Heart right ventricle (tissue), 16 donors: ENCODE measurements at places on chromosomes 2 and 18. TPM values are rescaled to one million over a fixed set of nuclear protein-coding genes. Genes with fewer than 3 reads are reported as not detected.

The MALL gene
- polyA plus RNA-seq = 6.8 TPM

The BCL11A gene
- polyA plus RNA-seq = 22.2 TPM

DNA sequence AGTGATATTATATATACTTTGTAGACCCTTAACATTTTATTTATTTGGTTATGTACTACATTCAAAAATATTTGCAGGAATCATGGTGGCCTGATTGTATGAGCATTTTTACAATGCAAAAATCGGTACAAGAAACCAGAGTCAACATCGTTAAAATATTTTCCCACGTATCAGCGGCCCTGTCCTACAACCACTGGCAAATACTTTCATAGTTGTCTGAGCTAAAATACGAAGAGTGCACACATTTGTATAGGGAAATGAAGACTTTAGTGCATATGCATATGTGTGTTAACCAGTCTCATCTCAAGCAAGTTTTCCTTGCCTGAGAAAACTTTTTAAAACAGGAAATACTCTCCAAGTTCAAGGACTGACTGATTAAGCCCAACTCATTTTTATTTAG lies 35.9 kb downstream of the CCDC102B start:
- no peaks in the 10 kb centered on the region for H3K27me3 ChIP-seq
- H3K36me3 ChIP-seq = no peaks in the 10 kb centered on the region
- DNase-seq = no peak
- no peak overlapping the region for H3K27ac ChIP-seq
- H3K4me1 ChIP-seq = no peaks in the 10 kb centered on the region
- H3K4me3 ChIP-seq = no peak overlapping the region

The C1GALT1C1L gene
- 0.48 TPM for polyA plus RNA-seq

DNA sequence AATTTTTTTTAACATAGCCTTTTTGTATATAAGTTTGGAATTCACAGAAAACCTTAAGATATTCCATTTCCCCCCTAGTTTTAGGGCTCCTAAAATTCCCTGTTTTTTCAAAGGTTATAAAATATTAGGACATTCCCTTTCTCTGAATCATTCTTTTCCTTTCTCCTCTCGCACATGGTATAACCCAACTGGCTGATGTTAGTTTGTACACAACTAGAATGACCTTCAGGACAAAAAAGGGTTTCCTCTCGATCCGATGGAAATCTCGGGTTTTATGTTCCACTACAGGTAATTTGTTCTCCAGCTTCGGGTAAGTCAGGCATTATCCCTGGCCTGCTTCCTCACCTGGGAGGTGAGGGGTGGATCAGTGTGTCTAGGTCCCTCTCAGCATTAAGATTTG lies 215.1 kb downstream of the LDLRAD4 start:
- no peaks in the 10 kb centered on the region for H3K36me3 ChIP-seq
- H3K27me3 ChIP-seq = no peaks in the 10 kb centered on the region
- DNase-seq = no peak
- H3K27ac ChIP-seq = no peak overlapping the region
- H3K4me3 ChIP-seq = no peak overlapping the region

The DNER gene
- 0.73 TPM for polyA plus RNA-seq

The DNAJC5G gene
- 3.7 TPM for polyA plus RNA-seq

GRCh38 chr18:73458186-73458964 lies 590.6 kb upstream of the NETO1 start:
- no peaks in the 10 kb centered on the region for H3K27me3 ChIP-seq
- no peaks in the 10 kb centered on the region for H3K36me3 ChIP-seq
- DNase-seq = no peak
- H3K4me1 ChIP-seq = no peaks in the 10 kb centered on the region
- no peak overlapping the region for H3K27ac ChIP-seq
- no peak overlapping the region for H3K4me3 ChIP-seq

- no peaks in the 10 kb centered on the region for H3K27me3 ChIP-seq
- DNase-seq = no peak
- H3K27ac ChIP-seq = no peak overlapping the region
Measured at GRCh38 chr2:30931841-30932407, 124.7 kb upstream of the CAPN13 start.

DNA sequence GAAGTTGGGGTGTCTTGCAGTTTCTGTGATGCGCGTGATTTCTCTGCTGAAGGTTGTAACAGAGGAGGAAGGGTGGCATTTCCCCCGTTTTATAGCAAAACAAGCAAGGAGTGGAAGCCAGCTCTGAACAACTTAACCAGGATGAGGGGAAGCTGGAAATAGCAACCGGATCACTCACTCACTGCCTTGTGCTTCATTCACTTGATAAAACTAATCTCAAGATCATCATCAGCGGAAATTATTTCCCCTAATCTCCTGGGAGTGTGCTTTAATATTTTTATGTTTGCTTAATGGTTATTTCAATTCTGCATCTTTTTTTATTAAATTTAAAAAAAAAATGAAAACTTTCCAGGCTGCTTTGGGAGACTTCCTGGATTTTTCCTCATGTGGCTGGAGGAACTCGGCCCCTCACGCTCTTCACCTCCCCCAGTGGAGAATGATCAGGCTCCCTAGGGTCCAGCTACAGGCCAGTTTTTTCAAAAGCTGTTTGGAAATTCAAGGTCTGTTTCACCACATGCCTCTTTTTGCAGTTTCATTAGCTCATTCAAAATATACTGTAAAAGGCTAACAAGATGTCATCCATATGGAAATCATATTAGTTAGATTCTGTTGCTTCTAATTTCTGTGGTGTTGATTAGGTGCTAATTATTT lies 31.7 kb downstream of the CABLES1 start:
- no peak overlapping the region for H3K4me3 ChIP-seq
- peak; percentile 31 for DNase-seq
- H3K27me3 ChIP-seq = no peaks in the 10 kb centered on the region
- no peak overlapping the region for H3K27ac ChIP-seq

The CAPN14 gene
- polyA plus RNA-seq = 0.37 TPM

GRCh38 chr2:238244151-238244550 lies 4.3 kb upstream of the HES6 start:
- H3K36me3 ChIP-seq = peaks cover 46% of the 10 kb centered on the region
- H3K4me3 ChIP-seq = no peak overlapping the region
- DNase-seq = no peak
- H3K27me3 ChIP-seq = no peaks in the 10 kb centered on the region
- peaks cover 13% of the 10 kb centered on the region for H3K4me1 ChIP-seq
- no peak overlapping the region for H3K27ac ChIP-seq

DNA sequence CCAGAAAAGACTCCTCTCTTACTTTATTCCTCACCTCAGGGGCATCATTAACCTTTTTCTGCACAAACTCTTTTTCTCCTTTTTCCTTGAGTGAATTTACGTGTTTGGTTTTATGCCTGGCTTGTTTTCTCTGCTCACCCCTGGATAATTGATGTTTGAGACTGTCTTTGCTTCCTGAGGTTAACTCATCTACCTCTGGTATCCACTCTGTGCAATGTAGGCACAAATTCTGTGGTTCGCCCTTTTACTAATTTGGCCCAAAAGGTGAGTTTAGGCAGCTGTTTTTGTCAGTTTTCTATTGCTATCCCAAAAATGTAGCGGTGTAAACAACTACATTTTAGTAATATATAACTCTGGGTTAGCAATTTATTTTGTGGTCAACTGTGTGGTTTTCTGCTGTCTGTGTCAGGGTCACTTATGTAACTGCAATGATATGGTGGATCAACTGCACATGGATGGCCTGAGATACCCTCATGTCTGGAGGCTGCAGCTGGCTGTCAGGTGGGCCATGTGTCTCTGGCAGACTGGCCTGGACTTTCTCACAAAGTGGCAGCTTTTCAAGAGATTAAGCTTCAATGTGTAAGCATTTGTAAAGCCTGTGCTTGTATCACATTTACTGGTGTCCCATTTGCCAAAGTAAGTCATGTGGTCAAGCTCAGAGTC lies 329.7 kb downstream of the FSIP2 start:
- H3K4me3 ChIP-seq = no peak overlapping the region
- no peaks in the 10 kb centered on the region for H3K4me1 ChIP-seq
- H3K27me3 ChIP-seq = no peaks in the 10 kb centered on the region
- DNase-seq = peak; percentile 8
- no peak overlapping the region for H3K27ac ChIP-seq

DNA sequence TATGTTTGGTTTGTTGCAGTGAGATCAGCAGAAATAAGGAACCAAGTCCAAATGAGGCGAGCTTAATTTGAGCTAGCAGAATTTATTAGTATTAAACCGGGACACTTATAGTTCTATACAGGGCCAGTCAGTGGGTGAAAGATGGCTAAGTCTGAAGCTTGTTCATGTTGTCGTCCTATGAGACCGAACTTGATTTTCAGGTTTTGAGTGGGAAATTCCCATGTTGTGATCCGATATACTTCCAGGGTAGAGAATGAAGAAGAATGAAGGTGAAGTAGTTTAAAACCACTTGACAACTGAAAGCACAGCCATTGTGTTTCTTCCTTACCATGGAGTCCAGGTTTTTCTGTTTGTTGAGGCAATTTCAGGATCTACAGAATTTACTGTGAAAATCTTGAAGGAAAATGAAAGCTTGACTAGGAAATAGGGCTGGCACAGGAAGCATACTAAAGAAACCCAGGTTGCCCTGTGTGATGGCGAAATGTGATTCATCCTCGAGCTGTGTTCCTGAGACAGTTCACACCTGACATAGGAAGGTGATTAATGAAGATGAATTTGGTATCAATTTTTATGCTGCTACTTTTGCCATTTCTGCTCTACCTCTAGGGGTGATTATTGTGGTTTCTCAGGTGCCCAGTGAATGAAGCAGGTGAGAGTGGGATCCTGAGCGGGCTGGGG lies 37.6 kb upstream of the MGAT5 start:
- H3K4me1 ChIP-seq = peaks cover 37% of the 10 kb centered on the region
- no peak for DNase-seq
- H3K4me3 ChIP-seq = no peak overlapping the region
- H3K36me3 ChIP-seq = peaks cover 3% of the 10 kb centered on the region
- H3K27me3 ChIP-seq = no peaks in the 10 kb centered on the region

The GPR45 gene
- not detected for polyA plus RNA-seq

DNA sequence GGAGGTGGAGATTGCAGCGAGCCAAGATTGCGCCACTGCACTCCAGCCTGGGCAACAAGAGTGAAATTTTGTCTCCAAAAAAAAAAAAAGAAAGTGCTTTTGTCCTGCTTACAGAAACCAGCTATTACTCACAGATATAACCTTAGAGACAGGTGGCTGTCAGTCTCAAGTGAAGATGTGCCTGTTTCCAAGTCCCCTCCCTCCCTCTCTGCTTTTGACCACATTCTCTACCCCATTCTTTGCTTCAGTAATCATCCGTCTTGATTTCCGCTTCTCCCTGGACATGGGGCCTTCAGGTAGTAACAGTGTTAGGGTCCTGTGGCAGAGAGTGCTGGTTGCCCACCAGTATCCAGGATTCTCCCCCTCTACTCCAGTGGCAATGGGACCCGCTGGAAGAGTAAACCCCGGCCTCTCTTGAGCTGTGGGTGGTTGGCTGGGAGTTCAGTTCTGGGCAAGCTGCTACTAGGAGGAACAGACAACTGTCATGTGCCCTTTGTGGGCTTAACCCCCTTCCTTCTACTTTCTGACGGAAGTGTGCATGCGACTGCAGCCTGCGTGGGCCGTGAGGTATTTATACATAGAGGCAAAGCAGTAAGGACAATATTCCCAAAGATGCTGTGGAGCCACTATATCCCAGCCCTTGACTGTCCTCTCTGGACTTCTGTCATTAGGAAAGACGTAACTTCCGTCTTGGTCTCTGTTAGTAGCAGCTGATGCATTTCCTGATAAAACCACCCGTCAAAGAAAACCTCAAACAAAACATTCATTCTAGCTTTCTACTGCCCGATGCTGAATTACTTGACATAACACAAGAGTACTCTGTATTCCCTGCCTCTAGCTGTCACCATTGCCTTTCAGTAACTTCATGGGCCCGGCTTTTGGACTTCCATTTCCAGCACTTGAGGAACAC lies 17.8 kb downstream of the PDCL3 start:
- no peak overlapping the region for H3K27ac ChIP-seq
- H3K4me3 ChIP-seq = no peak overlapping the region
- H3K27me3 ChIP-seq = no peaks in the 10 kb centered on the region
- no peaks in the 10 kb centered on the region for H3K4me1 ChIP-seq
- DNase-seq = no peak

GRCh38 chr18:74333091-74333490 lies 17.5 kb downstream of the C18orf63 start:
- no peak for DNase-seq
- H3K4me3 ChIP-seq = no peak overlapping the region
- H3K27ac ChIP-seq = no peak overlapping the region
- no peaks in the 10 kb centered on the region for H3K27me3 ChIP-seq
- H3K4me1 ChIP-seq = no peaks in the 10 kb centered on the region
- no peaks in the 10 kb centered on the region for H3K36me3 ChIP-seq

GRCh38 chr2:11827547-11827946 lies 81.1 kb downstream of the LPIN1 start:
- H3K27ac ChIP-seq = no peak overlapping the region
- H3K4me3 ChIP-seq = no peak overlapping the region
- peaks cover 38% of the 10 kb centered on the region for H3K4me1 ChIP-seq
- no peaks in the 10 kb centered on the region for H3K27me3 ChIP-seq
- DNase-seq = no peak
- H3K36me3 ChIP-seq = peaks cover 41% of the 10 kb centered on the region

- no peak for DNase-seq
- no peaks in the 10 kb centered on the region for H3K36me3 ChIP-seq
- H3K27me3 ChIP-seq = no peaks in the 10 kb centered on the region
- H3K4me1 ChIP-seq = peaks cover 6% of the 10 kb centered on the region
Measured at GRCh38 chr18:32335228-32335627, 135.5 kb downstream of the GAREM1 start.

The STARD6 gene
- not detected for polyA plus RNA-seq

GRCh38 chr2:119823734-119824334 lies 64.1 kb downstream of the PTPN4 start:
- DNase-seq = no peak
- no peaks in the 10 kb centered on the region for H3K36me3 ChIP-seq
- H3K4me3 ChIP-seq = no peak overlapping the region
- H3K4me1 ChIP-seq = peaks cover 34% of the 10 kb centered on the region
- no peak overlapping the region for H3K27ac ChIP-seq

GRCh38 chr18:49727816-49728215 lies 85.5 kb downstream of the ACAA2 start:
- DNase-seq = no peak
- H3K36me3 ChIP-seq = no peaks in the 10 kb centered on the region
- H3K27ac ChIP-seq = peak overlapping the region; percentile 65
- H3K4me3 ChIP-seq = no peak overlapping the region
- peaks cover 27% of the 10 kb centered on the region for H3K4me1 ChIP-seq

The DCDC2C gene
- not detected for polyA plus RNA-seq

GRCh38 chr18:5424903-5425664 lies 118.7 kb downstream of the EPB41L3 start:
- H3K4me3 ChIP-seq = no peak overlapping the region
- no peaks in the 10 kb centered on the region for H3K27me3 ChIP-seq
- DNase-seq = no peak
- no peak overlapping the region for H3K27ac ChIP-seq
- H3K36me3 ChIP-seq = no peaks in the 10 kb centered on the region
- no peaks in the 10 kb centered on the region for H3K4me1 ChIP-seq
